MM.1S (cell line): ENCODE measurements at places on chromosomes 5 and 9.
A peak's percentile ranks its signal among the peaks of the same experiment; 100 is the strongest.

GRCh38 chr9:74458832-74459231 lies 38.3 kb upstream of the RORB start:
- DNase-seq = no peak

DNA sequence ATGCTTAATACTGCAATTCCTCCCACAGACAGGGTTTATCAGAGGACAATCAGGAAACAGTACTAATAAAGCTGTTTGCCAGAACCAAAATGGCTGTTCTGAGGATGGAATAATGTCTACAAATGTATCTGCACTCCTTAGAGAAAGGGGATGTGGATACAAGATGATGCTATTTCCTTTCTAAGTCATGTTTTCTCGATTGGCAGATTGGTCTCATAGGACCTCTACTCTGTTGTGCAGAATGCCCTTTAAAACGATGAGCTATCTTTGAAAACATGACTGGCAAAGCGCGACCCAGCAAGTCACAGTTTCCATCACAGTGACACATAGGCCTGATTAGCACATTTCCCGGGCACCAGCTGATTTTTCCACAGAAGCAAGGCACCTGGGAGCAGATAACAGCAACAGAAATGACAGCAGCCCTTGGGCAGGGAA lies 54.0 kb downstream of the AOPEP start:
- no peak for DNase-seq

DNA sequence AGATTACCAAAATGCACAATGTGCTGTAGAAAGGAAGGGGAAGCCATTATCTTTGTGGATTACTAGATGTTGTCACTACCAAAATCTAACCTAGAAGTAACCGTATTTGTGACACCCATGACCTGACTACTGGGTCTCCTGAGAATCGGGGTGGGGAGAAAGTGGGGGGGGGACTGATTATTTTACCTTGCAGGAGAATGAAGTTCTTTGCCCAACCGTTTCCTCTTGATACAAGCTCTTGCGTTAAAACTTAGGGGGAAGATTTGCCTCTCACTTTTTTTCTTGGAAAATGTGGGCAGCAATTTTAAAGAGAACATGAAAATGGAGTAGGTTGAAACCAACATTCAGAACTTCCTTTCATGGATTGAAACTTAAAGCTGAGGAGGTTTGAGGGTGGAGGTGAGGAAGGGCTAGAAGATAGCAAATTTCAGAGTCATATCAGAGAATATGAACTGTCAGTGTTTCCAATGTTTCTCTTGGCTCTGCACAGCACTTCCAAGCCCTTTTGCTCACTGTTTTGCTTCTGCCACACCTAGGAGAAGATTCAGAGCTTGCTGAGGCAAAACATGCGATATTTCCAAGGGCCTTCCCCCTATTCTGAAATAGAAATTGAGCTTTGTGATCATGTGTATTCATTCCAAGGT lies 280.8 kb downstream of the AOPEP start:
- DNase-seq = no peak

- DNase-seq = no peak
Observed at GRCh38 chr5:173780235-173781234, 107.6 kb upstream of the CPEB4 start.

- DNase-seq = no peak
Observed at GRCh38 chr5:145360936-145361335, 474.2 kb downstream of the PRELID2 start.

DNA sequence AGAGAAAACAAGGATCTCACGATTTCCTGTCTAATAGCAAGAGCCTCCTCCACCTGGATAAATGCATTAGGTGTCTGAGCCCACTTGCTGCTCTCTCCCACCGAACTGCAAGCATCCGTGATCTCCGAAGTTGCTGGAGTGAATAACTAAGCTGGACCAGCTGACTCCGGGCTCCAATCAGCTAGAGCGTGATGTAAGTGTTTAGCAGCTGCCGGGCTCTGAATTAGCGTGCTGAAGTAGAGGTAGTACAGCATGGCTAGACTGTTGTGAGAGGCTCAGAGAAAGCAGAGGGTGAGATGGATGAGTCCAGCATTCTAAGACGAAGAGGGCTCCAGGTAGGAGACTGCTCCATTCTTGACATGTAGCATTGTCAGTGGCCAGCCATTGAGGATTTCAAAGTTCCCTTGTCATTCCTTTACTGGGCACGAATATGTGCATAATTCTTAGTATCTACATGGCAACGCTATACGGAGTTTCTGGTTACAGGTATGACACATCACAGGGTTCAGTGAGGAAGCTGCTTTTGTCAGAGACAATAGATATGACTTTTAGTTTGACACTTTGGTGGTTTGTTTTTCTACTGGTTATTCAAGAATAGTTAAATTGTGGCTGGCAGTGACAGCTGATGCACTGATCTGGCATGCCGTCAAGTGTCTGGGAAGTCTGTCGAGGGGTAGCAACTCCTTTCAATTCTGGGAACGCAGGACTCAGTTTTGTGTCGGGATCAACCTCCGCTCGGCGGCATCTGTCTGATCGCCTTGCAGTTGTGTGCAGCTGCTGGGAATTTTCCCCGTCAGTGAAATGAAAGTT lies 232.6 kb downstream of the MAST4 start:
- DNase-seq = peak; percentile 44
